ENCODE measurements at places on chromosomes 3 and 15.
A peak's percentile ranks its signal among the peaks of the same experiment; 100 is the strongest.

GRCh38 chr15:38038659-38039442 is 104.4 kb downstream of the TMCO5A start:
- DNase-seq = no peak

DNA sequence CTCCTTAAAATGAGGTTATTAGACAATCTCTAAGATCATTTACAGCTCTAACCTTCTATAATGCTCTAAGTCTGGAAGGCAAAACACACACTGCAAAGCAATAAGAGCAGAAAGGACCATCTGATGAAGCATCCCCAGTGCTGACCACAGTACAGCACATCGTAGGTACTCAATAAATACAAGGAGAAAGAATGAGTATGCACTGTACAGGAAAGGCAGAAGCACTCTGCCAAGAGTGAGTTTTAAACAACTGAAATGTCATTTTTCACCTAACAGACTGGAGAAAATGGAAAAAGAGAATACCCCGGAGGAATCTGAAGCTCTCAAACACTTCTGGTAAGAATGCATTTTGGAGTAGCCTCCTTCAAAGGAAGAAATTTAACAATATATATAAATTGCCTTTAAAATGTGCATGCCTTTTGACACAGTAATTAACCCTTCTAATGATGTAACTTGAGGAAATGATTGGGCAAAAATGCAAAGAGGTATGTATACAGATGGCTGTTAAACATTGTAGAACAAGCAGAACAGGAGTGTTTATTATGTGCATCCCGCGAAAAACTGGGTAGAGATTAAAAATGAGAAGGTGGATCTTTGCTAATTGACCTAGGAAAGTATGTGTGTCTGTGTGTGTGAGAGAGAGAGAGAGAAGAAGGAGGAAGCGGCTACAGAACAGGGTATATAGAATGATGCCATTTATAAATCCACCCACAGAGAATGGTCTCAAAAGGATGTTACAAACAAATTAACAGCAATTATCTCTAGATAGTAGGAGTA is 8.0 kb upstream of the OXTR start:
- no peak for DNase-seq

DNA sequence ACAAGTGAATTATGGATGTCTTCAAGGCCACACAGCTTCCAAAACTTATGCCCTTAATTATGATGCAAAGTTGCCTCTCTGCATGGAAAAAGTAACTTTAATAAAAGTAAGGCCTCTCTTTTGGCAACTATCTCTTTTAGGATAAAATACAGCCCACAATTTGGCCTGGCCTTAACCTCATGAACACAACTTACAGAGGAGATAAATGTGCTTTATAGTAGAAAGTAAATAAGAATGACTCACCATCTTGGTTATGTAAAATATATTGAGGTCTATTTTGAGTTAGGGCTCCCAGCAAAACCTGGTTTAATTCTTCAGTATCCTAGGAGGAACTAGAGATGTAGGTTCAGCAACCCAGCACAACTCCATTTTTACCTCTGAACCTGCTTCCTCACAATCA is 164.0 kb downstream of the ROBO2 start:
- DNase-seq = no peak

DNA sequence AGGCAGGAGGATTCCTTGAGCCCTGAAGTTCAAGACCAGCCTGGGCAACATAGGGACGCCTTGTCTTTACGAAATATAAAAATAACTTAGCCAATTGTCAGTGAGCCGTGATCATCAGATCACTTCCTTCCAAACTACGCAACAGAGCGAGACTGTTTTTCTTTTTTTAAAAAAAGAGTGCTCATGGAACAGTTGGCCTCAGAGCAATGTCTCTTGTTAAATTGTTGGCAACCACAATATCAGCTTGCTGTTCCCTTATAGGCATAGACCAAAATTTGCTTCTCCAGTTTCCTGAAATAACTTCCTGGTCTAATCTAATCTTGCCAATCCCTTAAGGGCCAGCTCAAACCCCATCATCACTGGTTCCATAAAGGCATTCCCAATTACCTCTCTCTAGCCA is 93.3 kb upstream of the SLC4A7 start:
- DNase-seq = no peak

GRCh38 chr15:66942649-66943390 is 122.6 kb upstream of the SMAD3 start:
- DNase-seq = no peak

GRCh38 chr15:33131552-33132232 is 62.8 kb downstream of the FMN1 start:
- no peak for DNase-seq

DNA sequence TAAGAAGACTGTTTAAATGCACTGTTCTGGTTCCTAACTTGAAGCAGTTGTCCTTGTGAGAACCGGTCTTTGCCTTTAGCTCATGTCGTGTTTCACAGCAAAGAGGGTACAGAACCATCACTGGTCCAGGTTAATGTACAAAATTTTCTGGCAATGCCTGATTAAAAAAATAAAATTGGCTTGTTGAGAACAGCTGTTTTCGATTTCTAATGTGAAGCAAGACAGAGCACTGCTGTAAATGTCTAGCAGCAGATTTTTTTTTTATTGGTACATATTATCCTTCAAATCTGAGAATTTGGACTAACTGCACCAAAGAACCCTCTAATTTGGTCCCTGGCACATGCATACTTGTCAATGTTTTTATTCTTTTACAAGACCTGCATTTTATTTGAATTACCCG is 103.3 kb downstream of the STT3B start:
- no peak for DNase-seq

DNA sequence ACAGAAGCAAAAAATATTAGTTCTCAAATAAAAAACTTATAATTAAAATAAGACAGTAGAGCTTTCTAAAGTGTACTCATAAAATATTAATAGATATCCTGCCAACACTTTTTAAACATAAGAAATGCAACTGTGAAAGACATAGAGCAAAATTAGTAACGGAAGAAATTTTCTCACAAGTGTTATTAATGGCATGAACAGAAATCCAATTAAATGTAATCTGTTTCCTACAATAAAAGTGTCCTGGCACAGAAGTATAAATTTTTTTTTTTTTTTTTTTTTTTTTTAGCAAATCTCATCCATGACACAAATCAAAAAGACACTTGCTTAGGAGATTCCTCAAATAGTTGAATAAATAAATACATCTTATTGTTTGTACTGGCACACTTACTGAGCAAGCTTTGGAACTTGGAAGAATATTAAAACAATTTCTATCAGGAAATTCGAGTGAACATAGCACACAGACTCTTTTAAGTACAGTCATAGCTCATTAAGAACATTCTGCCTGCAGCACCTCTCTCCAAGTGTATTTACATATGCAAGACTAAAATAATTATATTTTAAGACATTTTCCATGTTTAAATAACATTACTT is 227.2 kb upstream of the ROBO2 start:
- DNase-seq = no peak

DNA sequence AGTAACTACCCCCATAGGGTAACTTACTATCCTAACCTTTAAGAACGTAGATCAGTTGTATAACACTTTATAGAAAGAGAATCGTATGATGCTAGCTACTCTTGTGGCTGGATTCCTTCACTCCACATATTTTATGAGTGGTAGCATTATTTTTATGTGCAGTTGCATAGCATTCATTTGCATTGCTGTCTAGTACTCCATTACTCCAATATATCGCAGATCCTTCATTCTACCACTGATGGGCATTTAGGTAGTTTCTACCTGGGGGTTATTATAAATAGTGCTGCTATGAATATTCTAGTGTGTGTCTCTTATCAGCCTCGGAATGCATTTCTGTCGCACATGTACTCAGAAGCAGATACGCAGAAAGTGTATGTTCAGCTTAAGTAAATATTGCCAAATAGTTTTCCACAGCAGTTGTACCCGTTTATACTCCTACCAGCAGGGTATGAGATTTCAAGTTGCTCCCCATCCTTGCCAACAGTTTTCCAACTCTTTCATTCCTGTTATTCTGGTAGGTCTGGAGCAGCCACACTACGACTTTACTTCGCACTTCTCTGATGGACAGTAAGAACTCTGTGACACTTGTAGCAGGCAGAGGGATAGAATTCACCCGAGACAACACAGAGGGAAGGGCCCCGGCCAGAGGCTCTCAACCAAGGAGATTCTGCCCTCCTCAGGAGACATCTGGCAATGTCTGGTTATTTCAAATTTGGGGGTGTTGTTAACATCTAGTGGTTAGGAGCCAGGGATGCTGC is 9.8 kb upstream of the VGLL4 start:
- no peak for DNase-seq

- DNase-seq = no peak
Observed at GRCh38 chr3:171614318-171614921, 154.2 kb upstream of the TNIK start.

- no peak for DNase-seq
Observed at GRCh38 chr15:51493892-51494291, 128.7 kb downstream of the DMXL2 start.

GRCh38 chr15:48560321-48561051 is 85.0 kb downstream of the FBN1 start:
- DNase-seq = no peak

GRCh38 chr3:177378168-177378567 is 180.9 kb upstream of the TBL1XR1 start:
- DNase-seq = no peak

- DNase-seq = peak; percentile 96
Observed at GRCh38 chr15:90336705-90337141, 15.4 kb upstream of the ZNF774 start.

DNA sequence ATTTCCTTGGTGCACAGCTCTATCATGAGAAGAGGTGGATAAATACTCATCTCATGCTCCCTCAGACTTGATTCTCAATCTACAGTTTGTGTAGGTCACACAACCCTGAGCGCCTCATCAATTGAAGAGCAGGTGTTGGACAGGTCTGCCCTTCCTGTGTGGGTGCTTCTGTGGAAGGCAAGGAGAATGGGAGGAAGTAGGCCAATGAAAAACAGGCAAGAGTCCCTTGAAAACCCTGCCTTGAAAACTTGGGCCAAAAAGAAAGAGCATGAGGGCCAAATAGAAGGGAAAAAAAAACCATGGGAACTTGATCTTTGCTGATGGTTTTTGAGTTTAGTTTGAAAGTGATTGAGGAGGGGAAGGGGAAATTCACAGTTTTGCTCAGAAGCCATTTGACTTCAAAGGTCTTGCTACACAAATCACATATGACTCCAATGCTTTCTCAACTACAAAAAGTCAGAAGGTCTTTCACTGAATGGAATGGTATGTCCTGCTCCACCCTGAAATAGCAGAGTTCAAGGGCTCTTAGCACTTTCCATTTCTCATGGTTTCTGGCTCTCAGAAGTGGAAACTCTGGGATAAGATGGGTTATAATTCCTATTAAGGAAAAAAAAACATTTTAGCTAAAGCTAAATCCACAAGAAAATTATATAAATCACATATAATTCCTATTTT is 37.2 kb upstream of the TM4SF1 start:
- no peak for DNase-seq

DNA sequence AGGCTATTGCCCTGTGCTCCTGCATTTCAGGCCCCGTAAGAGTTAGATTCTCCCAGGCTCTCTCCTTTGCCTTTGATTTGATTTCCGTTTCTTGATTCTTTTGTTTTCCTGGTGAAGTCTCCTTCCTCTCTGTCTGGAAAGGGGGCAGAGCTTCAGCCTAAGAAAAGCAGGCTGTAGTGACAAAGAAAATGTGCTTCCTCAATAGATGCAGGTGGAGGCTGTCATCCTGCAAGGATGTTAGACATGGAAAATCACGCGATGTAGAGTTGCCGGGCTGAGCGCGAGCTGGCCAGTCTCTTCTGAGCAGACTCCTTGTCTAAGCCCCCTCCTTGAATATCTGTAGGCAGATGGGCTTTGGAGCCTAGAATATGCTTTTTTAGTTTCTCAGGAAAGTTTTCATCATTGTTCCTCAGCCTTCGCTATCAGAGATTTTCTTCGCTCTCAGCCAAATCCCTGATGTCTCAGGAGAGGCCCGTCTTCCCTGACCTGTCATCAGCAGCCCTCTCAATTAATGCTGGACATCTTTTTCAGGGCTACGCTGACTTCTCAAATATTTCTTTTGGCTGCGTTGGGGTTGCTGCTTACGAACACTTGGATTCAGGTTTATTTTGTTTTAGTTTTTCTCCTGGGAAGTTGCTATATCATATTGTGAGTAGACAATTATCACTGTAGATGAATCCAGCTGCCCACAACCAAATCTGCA is 163.6 kb downstream of the ITPR1 start:
- DNase-seq = no peak

DNA sequence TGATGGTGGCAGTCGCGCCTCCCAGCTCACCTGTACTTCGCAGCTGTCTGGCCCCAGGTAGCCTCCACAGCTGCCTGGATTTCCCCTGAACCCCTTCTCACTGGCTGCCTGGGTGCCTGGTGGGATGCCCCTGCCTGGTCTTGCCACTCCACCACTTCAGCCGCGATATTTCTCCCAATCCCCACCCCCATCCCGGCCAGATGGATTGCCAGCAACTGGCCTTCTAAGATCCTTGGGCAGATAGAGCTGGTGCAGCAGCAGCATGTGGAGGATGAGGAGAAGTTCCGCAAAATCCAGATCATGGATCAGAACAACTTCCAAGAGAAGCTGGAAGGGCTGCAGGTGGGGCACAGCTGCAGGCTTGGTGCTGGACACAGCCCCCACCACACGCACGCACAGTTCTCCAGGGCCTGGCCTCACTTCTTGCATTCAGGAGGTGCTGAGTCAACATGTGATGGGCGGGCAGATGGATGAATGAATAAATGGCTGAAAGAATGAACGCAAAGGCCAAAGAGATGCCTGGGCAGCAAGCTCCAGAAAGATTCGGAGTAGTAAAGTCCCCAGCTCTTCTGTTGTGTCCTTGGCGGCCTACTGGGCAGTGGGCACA is 35.7 kb downstream of the DNAH1 start:
- DNase-seq = no peak

DNA sequence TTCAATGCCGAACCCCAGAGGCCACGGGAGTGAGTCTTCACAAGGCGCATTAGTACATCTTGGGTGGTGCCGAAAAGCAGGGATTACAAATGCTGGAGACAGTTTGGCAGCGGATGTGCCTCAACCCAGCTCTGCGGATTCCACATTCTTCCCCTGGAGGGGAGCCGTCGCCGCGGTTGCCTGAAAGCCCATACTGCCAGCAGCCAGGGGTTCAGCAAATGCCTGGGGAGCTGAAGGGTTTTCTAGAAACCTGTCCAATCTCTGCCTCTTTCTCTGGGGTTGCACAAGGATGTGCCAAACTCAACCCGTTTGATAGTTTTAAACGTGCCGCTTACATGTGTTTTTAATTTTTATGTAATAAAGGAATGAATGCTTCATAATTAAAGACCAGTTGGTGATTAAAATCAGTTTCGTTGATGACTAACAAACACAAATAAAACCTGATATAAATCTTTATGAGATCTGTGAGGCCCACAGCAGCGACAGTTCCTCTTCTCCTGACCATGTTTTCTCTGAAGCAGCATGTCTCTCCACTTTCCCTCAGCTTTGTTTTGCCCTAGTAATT is 74.6 kb upstream of the LEKR1 start:
- DNase-seq = no peak

DNA sequence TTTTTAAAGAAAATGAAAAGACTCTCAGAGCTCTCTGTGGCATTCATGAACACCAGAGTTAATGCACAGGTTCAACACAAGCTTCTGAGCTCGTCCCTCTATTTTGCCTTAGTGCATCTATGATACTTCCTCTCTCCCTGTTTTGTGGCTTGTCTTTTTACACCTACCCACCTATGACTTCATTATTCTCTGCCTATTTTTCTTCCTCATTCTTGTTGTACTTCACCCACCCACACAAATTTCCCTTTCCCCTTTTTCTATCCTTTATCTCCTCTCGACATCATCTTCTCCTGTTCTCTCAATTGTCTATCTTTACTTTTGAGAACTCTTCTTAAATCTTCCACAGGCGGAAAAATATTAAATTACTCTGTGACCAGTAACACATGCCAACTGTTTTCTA is 48.6 kb downstream of the OR5H15 start:
- no peak for DNase-seq
